Naive thymus-derived CD8-positive, alpha-beta T cell (primary cell): ENCODE measurements at places on chromosomes 11 and 22.

- DNase-seq: no peak
Observed at GRCh38 chr22:21041937-21042336, 3.8 kb upstream of the LRRC74B start.

DNA sequence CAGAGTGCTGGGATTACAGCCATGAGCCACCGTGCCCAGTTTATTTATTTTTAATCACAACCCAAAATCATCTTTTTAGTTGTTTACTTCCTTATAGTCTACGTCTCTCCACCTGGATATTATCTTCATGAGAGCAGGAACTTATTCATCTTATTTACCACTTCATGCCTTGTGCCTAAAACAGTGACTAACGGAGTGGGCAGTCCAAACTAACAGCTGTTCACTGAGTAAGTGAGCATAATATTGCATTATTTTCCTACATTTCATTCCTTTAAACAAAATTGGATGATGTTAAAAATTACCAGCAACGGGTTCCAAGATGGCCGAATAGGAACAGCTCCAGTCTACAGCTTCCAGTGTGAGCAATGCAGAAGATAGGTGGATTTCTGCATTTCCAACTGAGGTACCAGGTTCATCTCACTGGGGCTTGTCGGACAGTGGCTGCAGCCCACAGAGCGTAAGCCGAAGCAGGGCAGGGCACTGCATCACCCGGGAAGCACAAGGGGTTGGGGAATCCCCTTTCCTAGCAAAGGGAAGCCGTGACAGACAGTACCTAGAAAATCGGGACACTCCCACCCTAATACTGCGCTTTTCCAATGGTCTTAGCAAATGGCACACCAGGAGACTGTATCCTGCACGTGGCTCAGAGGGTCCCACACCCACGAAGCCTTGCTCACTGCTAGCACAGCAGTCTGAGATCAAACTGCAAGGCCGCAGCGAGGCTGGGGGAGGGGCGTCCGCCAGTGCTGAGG is 14.1 kb downstream of the TMEM123 start:
- no peak for DNase-seq

DNA sequence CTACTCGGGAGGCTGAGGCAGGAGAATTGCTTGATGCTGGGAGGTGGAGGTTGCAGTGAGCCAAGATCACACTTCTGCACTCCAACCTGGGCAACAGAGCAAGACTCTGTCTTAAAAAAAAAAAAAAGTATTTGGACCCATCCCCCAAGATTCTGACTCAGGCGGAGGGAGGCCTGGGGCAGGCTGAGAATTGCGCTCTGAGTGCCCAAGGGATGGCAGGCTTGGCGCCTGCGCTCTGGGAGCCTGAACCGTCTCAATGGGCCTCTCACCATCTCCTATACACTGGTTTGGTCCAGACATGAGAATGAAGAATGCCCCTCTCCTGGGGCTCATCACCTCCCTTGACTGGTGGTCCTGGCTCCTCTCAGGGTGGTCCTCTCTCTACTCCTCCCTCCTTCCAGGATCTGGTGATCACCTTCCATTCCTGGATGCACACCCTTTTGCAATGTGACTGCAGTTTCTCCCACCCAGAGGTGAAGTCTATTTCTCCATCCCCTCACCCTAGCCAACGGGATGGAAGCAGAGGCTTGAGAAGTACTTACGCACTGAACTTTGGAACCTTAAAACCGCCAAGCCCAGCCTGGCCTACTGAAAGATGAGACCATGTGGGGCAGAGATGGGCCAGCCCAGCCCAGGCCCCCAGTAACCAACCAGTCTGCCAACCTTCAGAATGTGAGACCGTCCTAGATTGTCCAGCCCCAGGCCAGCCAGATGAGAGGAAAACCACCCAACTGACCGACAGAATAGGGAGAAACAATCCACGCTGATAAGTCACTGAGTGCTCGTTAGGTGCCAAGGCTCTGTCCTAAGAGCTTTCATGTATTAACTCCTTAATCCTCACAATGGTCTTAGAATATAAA is 4.9 kb downstream of the POLR3H start:
- DNase-seq: no peak

- no peak for DNase-seq
Observed at GRCh38 chr11:118439646-118440045, 3.4 kb downstream of the KMT2A start.

DNA sequence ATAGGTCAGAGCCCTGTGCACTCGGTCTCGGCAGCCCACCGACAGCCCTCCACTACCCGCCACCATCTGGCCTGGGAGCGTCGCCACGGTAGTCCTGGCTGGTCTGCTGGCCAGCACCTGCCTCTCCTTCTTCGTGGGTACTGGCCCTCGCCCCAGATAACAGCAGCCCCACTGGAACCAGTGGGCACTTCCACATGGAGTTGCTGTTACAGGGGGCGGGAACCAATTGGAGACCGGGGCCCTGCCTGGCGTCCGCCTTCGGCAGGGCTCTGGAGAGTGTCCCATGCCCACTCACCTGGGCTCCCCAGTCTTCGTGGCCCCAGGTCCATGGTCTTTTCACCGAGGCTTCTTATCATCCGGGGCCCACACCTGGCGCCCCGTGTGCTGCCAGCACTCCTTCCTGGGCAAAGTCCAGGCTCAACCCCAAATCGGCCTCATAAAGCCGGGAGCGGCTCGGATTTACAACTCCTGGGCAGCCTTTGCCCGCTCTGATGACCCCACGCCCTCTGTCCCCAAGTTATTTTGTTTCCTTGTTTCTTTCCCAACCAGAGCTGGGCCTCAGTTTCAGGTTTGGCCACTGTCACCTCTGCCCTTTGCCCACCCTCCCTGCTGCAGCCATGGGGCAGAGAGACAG is 12.9 kb upstream of the EHD1 start:
- no peak for DNase-seq

- no peak for DNase-seq
Observed at GRCh38 chr11:33912405-33913361, 20.8 kb upstream of the LMO2 start.

DNA sequence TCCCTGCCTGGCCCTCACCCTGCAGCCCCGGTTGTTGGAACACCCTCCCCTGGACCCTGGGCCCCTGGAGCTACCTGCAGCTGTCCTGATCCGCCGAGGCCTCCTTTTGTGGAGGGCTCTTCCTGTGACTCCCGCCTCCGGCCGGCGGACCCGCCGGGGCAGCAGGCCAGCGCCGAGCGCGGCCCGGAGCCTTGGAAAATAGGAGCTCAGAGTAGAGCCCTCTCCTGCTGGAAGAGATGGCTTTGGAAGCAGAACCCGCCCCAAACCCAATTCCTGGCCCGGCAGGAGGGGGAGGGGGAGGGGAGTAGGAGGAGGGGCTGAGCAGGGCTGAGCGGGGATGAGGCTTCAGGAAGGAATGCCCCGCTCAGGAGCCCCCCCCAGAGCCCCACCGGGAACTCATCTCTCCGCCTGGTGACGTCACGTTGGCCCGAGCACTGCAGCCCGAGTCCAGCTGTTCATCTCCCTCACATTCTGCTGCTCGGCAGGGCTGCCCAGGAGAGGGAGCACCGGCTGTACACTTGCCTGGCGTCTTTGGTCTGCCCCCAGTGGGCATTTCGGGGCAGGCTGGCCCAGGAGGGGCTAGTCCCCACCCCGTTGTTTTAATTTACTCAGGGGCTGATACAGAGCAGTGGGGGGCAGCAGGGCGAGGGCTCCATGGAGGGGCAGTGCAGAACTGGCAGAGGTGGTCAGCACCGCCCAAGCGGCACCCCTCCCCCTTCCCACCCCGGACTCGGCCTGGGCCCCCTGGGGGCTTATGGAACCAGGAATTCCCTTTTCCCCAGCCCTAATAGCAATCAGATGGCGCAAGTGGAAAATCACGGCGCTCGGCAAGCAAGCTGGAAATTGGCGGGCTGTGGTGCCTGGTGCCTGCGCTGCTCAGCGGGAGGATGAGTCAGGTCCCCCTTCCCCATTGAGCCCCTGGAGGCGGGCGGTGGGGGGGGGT is at the start of gene MRGPRF:
TSS of gene MRGPRF (minus strand) at position 238 of the 943 bp plus-strand sequence. CDS start 3,345 bp downstream, outside the sequence.
- DNase-seq: no peak

- DNase-seq: no peak
Observed at GRCh38 chr22:44362249-44363012, 49.7 kb upstream of the SHISAL1 start.
